ENCODE measurements at places on chromosomes 12 and 14.

DNA sequence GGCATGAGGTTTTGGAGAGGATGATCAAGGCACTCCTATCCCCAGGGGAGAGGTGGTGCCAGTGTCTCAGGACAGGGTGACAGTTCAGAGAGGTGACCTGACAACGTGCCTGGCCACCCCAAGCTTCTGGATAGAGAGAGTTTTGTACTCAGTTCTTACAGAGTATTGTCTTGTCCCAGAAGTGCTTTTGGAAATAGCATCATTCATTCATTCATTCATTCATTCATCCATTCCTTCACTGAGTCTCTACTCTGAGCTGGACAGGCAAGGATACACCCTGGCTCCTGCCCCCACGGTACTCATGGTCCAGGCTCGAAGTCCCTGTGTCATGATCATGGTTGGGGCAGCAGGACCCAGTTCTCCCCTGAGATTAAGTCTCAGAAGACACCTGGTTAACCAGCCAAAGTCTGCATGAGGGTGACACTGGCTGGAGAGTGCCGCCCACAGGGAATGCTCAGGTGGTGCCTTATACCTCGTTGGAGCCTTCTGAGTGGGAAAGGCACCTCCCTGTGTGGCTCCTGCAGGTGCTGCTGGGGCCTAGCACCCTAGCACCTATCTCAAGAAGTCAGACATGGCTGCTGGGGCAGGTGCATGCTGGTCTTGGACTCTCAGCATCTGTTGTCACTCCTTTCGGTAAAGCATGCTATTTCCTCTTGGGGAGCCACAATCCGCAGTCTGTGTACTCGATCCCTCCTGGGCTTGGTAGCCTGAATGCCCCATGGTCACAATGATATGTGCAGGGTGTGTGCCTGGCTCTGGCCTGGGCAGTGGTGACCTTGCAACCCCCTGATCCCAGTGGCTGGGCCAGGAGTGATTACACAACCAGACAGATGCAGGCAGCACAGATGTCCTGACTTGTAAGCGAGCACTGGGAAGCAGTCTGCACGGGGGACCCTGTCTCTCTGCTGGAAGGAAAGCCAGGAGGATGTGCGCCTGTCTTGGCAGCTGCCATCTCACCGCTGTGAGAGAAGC is 57.8 kb downstream of the C14orf132 start:
- no peak for DNase-seq

DNA sequence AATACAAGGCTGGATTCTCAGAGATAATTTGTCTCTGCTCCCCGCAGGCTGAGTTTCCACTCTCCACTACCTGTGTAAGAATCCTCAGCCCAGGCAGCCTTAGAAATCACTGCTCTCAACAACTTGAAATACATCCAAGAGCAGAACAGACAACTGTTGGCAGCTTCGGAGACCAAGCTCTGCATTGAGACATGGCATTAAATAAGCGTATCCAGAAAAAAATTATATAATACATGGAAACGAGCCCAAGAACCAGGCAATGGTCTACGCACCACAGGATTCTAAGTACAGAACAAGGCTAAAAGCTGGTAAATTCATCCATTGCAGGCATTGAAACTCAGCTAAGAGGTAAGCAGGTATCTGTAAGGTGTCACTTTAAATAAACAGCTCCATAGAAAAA is 165.5 kb upstream of the DIO3 start:
- no peak for DNase-seq

DNA sequence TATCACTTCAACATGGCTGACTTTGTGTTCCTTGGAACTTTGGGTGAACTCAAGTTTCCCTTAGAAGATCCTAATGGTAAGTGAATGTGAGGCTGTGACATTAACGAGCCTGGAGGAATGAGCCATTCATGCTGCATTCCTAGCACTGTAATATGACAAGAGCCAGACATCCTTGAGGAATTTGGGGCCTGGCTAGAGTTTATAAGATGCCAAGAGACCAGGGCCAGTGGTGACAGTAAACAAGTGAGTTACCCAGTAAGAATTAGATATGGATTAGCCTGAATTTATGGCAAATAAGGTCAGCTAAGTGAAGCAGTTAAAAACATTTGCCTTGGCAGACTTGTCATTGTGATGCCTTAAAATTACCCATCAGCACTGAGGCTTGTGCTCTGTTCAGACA is 232.4 kb downstream of the AKAP6 start:
- DNase-seq = no peak

GRCh38 chr12:118326991-118327390 is 45.7 kb downstream of the TAOK3 start:
- DNase-seq = no peak

DNA sequence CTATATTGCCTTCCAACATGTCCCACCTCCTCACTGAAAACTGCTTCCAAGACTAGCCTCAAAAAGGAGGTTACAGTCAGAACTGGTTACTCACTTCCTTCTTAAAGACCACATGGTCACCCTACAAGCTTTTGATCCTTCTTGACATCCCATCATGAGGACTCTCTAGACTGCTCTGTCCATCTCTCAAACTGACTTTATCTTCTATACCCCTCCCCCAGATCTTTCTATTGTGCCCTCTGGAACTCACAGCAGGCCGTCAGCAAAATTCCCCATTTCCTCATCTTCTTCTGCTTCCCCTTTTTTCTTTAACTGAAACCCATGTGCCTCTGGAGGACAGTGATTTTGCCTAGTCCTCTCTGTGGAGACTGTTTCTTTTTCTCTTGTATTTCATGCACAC is 18.1 kb upstream of the IGF1 start:
- DNase-seq = no peak

DNA sequence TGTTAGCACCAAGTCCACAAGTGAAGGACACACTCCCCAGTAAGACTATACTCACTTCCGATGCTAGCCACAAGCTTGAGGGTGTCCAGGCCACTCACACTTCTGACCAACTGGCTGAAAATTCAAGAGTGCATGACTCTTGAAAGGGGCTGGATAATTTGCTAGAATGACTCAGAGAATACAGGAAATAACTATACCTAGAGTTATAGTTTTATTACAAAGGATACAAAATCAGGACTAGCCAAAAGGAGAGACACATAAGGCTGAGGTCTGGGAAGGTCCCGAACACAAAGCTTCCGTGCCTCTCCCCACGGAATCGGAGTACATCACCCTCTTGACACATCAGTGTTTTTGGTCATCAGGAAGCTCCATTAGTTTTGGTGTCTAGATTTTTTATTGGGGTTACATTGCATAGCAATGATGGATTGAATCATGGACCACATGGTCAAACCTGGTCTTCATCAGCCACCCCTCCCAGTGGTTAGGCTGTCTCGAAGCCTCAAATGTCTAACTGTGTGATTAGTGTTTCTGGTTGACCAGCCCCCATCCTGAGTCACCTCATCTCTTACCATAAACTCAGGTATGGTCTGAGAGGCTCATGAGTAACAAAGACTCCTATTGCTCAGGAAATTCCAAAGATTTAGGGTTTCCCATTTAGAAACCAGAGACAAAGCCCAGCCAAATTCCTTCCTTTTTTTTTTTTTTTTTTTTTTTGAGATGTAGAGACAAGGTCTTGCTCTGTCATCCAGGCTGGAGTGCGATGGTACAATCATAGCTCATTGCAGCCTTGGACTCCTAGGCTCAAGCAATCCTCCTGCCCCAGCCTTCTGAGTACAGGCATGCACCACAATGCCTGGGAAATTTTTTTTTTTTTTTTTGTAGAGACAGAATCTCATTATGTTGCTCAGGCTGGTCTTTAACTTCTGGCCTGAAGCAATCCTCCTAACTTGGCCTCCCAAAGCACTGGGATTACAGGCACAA is 472.0 kb upstream of the TBX3 start:
- DNase-seq = peak; percentile 71

DNA sequence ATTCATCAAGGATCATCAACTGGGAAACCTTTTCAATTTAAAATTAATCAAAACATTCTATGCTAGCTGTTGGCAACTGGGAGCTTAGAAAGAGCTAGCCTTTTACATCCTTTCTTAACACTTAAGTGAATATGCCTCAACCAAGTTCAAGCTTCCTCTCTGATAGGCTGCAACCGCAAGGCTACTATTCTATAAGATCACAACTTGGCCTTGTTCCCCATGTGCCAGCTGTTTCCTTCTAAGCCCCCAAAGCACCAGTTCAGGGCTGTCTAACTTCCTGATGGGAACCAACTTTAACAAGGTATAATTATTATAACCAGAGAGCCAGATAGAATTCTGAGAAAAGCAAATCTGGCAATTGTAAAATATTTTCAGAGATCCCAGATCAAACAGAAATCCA is 37.0 kb downstream of the KCNC2 start:
- no peak for DNase-seq

GRCh38 chr14:52153939-52154338 is 85.1 kb upstream of the NID2 start:
- no peak for DNase-seq

- no peak for DNase-seq
Measured at GRCh38 chr14:92564344-92565039, 50.9 kb downstream of the RIN3 start.

DNA sequence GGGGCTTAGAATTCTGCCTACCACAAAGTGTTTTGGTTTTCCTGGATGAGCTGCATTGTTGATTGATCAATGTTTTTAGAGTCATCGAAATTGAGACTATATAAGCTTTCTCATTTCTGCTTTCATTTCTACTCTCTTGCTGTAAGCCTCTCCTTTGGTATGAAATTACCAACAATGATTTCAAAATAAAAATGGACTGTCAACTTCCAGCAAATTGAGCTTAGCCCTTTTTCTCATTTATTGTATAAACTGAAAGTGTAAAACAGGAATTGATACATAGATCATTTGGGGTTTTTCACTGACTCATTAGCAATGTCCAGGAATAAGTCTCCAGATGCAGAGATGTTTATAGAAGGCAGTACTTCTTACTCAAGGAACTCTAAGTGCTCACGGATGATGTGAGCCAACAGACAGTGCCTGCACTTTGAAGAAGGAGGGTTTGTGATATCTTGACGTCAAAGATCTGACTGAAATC is 20.0 kb upstream of the PCNX1 start:
- DNase-seq = no peak

DNA sequence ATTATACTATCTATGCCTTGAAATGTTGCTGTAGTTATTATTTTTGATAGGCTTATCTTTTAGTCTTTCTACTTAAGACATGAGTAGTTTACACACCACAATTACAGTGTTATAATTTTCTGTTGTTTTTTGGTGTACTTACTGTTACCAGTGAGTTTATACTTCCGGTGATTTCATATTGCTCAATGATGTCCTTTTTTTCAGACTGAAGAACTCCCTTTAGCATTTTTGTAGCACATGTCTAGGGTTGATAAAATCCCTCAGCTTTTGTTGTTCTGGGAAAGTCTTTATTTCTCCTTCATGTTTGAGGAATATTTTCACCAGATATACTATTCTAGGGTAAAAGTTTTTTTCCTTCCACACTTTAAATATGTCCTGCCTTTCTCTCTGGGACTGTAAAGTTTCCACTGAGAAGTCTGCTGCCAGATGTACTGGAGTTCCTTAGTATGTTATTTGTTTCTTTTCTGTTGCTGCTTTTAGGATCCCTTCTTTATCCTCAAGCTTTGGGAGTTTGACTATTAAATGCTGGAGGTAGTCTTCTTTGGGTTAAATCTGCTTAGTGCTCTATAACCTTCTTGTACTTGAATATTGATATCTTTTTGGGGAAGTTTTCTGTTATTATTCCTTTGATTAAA is 41.5 kb upstream of the FERMT2 start:
- DNase-seq = no peak

GRCh38 chr12:92421701-92422100 is 276.1 kb upstream of the BTG1 start:
- DNase-seq = no peak

GRCh38 chr12:72134246-72135020 is 137.7 kb upstream of the TRHDE start:
- DNase-seq = no peak

DNA sequence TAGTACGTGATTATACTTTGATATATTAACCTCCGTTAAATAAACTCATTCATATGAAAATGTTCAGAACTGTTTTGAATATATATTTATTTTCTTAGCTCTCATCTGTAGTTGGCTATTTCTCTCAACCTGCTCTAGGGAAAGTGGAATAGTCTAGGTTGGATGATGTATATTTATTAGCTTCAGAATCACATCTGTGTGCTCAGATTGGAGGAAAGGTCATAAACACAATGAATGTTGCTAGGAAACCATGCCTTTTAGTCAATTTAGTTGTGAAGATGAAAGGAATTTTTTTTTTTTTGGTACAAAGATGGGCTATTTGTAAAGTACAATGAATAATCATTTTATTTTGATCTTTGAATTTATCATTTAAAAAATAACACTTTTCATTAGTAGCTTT is 439.1 kb downstream of the FOXG1 start:
- DNase-seq = no peak

DNA sequence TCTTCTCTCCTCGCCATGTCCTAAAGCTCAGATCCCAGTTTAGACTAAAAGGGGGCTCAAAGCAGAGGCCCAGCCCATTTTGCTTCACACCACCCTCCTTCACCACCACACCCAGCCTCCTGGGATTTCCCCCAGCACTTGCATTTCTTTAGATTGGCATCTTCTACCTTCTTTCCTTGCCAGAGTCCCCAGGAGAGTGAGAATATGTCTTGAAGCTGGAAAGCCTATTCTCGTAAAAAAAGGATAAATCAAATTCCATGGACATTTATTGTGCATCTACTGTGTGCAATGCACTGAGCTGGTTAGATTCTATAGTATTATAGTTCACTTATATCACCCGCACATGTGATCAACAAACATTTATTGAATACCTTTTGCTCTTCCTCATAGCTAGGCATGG is 10.2 kb downstream of the FBXW8 start:
- DNase-seq = no peak

All from SW480 (cell line).